H1 (cell line): ENCODE measurements at places on chromosomes 11 and 22. TPM values are rescaled to one million over a fixed set of nuclear protein-coding genes. Genes with fewer than 3 reads are reported as not detected.

- no peak for DNase-seq
Measured at GRCh38 chr22:48104766-48105165, 1342.3 kb downstream of the TBC1D22A start.

- no peak for DNase-seq
Measured at GRCh38 chr11:108654994-108655631, 9.8 kb upstream of the DDX10 start.

GRCh38 chr22:24400034-24400725, 27.2 kb upstream of the ADORA2A start:
- no peak for DNase-seq

DNA sequence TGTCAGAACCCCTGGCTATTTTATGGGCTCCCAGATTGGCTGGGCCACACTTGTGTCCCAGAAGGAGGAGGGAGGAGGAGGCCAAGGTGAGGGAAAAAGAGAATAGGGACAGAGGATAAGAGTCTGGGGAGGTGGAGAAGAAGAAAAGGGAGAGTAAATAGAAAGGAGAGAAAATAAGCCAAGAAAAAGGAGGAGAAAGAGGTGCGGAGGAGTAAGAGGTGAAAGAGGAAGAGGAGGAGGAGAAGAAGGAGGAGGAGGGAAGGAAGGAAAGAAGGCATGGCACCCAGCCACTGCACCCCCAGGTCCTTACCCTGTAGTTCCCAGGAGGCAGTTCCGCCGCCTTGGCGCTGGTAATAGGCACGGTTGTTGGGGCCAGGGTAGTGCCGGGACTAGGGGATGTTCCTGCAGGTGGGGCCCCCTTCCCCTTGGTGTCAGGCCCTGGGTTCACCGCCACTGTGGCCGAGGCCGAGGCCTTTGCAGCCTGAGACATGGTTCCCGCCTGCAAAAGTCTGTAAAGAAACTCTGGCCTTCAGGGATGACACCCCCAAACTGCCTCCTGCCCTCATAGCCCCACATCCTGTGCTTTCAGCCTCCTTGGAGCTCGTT, 1.9 kb downstream of the CRYBB1 start:
- no peak for DNase-seq

DNA sequence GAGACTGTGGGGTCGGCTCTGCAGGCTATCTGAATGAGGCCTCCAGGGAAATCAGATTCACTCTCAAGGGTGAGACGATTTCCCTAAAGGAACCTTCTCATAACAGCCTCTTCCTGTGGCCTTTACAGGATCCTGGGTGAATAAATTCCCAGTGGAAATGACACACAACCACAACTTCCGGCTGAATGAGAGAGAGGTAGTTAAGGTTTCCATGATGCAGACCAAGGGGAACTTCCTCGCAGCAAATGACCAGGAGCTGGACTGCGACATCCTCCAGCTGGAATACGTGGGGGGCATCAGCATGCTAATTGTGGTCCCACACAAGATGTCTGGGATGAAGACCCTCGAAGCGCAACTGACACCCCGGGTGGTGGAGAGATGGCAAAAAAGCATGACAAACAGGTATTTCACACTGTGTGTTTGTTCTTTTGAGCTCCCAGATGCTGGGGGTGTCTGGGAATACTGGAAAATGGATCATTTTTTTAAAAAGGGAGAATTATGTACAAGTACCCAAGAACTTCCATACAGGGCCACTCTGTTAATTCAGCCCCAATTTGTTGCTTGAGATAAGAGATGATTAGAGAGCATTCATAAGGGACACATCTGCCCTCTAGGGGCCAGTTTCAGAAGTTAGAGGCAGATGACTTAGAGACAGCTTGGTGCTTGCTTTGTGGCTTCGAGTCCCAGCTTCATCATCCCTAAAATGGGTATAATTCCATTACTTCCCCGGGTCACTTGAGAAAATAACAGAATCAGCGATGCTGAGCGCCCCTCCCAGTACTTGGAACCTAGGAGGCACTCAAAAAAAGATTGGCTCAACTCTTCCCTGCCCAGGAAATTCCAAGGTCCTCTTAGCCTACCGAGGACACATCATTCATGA, 10.2 kb downstream of the SERPIND1 start:
- no peak for DNase-seq

GRCh38 chr22:43883012-43883661, 8.7 kb downstream of the PNPLA5 start:
- peak; percentile 84 for DNase-seq

GRCh38 chr11:986270-986951, 50.1 kb downstream of the MUC6 start:
- no peak for DNase-seq

GRCh38 chr11:128299132-128299726, 288.1 kb downstream of the ETS1 start:
- no peak for DNase-seq

DNA sequence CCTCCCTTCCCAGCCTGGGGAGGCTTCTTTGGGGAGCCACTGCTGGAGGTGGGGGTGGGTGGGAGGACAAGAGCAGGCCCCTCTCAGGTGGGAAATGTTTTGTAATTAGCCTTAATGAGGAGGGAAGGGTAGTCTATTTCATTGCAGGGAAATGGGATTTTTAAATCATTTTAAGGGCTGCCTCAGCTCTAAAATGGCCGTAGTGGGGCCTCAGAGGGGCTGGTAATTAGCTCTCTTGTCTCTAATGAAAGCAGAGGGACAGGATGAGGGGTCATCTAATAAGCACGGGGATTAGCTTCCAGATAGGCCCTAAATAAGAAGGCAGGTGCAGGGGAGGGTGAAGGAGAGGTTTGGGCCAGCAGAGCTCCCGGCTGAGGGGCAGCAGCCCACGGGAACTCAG, 46.5 kb downstream of the LMO1 start:
- no peak for DNase-seq

- no peak for DNase-seq
Measured at GRCh38 chr11:93487032-93487483, 56.1 kb downstream of the SMCO4 start.

GRCh38 chr11:68992743-68993255, 12.0 kb upstream of the MRGPRD start:
- DNase-seq, result peak; percentile 37

DNA sequence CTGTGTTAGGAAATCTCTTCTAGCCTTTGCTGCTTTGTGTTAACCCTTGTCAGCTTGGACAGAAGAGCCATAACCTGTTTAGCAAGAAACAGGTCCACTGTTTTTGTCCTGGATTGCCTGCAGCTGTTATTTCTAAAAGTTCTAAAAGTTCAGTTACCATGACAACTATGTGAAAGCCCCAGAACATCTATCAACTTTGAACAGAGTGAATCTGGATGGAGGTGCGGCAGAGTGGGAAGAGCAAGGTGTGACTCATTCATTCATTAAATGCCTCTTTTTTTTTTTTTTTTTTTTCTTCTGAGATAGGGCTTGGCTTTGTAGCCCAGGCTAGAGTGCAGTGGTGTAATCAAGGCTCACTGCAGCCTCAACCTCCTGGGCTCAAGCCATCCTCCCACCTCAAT, 50.5 kb downstream of the RBX1 start:
- DNase-seq, result no peak

DNA sequence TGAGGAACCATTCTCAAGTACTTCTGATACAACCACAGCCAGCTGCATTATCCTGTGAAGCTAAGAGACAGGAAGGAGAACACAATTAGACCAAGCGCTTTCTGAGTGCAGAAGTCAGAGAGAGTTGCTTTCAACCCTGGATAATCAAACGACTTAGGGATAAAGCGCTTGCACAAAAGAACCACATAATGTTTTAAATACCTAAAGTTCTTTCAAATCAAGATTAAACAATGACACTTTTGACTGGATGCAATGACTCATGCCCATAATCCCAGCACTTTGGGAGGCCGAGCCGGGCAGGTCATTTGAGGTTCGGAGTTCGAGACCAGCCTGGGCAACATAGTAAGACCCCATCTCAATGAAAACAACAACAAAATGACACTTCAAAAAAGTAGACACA, 145.1 kb downstream of the SWAP70 start:
- DNase-seq, result no peak

DNA sequence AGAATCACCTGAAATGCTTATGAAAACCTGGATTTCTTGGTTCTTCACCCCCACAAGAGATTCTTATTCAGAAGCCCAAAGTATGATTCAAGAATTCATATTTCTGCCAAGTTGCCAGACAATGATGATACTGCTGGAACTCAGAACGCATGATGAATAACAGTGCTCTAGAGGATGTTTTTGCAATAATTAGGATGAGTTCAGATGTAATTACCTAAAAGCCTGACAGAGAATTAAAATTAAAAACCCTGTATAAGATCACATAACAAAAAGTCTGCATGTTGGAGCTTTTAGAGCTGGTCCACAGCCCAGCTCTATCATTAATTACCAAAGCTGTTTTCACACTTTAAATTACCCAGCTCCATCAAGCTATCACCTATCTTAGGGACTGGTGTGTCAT, 211.8 kb downstream of the LUZP2 start:
- no peak for DNase-seq

DNA sequence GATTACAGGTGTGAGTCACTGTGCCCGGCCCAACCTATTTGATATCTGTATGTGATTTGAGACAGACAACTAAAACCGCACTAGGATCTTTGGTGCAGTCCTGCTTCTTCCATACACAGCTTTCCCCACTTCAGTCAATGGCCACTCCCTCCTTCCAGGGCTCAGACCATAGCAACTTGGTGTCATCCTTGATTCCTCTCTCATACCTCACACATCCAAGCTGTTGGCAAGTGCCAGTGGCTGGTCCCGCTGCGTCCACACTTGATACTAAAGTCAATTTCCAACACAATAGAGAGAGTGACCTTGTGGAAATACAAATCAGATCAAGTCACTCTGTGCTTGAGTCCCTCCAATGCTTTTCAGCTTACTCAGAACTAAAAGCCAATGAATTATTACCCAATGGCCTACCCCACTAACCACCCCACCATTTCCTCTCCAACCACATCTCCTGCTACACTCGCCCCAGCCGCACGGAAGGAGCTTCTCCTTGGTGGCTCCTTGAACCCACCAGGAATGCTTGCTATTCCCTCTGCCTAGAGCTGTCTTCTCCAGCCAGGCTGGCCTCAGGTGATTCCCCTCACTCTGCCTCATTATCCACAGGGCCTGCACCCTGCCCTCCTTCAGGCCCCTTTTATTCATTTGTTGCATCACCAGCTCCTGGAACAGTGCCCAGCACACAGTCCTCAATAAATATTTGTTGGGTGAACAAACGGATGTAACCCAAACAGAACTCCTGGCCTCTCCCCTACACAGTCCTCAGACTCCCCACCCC, 12.9 kb downstream of the ABTB2 start:
- no peak for DNase-seq

DNA sequence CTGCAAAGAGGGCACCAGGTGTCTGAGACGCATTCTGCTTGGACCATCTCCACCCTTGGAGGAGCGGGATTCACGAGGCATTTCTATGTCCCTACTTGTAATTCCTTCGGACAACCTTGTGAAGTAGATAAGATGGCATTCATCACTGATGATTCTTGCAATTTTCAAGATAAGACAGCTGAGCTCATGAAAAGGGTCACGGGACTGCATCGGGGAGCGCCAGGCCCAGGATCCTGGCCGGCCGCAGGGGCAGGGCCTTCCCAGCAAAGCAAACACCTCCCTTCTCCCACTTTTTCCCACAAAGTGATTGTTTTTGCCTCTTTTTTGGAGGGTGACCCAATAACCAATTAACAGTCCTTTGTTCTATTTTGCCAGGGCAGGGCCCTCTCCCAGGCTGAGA, 8.4 kb downstream of the LIF start:
- DNase-seq, result no peak

DNA sequence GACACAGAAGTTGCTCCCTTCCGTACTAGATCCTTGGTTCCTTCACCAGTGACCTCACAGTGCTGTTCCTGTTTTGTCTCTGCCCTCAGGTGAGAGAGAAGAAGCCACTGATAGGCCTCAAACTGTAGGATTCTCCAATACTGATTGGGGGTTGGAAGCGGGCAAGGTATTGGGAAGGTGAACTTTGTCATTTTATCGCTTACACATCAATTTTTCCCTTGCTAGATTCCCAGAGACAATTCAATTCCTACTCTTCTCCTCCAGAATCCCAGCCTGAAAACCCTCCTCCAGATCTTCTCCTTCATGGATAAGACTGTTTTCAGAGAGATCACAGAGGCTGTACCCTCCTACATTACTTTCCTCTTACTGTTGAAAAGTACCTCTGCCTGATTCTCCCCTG, 9.4 kb upstream of the OR2D3 start:
- no peak for DNase-seq

DNA sequence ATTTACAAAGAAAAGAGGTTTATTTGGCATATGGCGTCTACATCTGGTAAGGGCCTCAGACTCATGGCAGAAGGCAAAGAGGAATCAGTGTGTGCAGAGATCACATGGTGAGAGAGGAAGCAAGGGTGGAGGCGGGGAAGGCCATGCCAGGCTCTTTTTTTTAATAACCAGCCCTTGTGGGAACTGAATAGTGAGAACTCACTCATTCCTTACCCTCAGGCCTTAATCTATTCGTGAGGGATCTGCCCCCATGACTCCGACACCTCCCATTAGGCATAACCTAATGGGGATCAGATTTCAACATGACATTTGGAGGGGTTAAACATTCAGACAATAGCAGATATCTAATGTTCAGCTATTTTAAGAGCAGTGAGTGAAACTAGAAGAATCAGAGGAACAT, 55.7 kb downstream of the ATM start:
- no peak for DNase-seq

GRCh38 chr11:21472261-21472660, 720.6 kb upstream of the ANO5 start:
- no peak for DNase-seq

- peak; percentile 70 for DNase-seq
Measured at GRCh38 chr22:37425800-37426705, 1.2 kb downstream of the ELFN2 start.

GRCh38 chr11:9091044-9091922, at the start of gene SCUBE2:
TSS of gene SCUBE2 (minus strand) at chr11:9091599. CDS start at chr11:9091528, 71 bp downstream.
- no peak for DNase-seq

Gene A4GALT
- total RNA-seq, result 13.8 and 13.9 TPM in 2 replicates

Gene ZNF202
- 33.0 and 33.9 TPM in 2 replicates for total RNA-seq

Gene HORMAD2
- not detected in 2 replicates for total RNA-seq

Gene CCDC179
- total RNA-seq, result not detected in 2 replicates

Gene TOM1
- total RNA-seq, result 22.2 and 25.1 TPM in 2 replicates

Gene CEP126
- total RNA-seq, result 1.3 and 1.9 TPM in 2 replicates

Gene LRRC74B
- not detected in 2 replicates for total RNA-seq

Gene MAJIN
- total RNA-seq, result not detected in 2 replicates

Gene POU2AF2
- not detected in 2 replicates for total RNA-seq

Gene OR8D1
- not detected in 2 replicates for total RNA-seq
